ENCODE measurements at places on chromosomes 5 and 9.

DNA sequence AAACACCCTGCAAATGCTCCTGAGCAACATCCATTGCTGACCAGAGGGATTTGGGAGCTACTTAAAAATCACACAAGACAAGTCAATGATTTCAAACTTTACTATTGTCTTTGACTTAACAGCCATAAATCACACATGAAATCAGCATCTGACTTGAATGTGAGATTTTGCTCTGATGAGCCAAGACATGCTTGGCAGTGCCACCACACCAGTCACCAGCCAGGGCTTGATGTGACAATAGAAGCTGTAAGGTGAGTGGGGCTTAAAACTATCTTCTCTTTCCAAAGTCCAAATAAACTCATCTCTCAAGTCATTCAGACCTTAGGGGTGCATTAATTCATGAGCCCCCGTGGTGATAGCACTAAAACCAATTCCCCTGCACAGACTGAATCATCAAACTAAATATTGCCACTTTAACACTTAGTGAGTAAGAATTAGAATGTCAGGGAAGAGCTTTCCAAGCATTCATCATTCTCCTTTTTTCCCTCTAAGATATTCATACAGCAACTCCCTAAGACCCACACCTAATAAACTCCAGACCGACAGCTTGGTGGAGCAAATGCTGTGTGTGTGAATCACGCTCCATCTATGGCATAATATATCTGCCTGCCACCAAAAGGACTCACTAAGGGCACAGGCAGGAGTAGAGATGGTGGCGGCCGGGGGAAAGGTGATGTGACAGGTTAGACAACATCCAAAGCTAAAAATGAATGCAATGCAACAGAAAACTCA lies 119.4 kb downstream of the SPOCK1 start:
- DNase-seq: no peak

DNA sequence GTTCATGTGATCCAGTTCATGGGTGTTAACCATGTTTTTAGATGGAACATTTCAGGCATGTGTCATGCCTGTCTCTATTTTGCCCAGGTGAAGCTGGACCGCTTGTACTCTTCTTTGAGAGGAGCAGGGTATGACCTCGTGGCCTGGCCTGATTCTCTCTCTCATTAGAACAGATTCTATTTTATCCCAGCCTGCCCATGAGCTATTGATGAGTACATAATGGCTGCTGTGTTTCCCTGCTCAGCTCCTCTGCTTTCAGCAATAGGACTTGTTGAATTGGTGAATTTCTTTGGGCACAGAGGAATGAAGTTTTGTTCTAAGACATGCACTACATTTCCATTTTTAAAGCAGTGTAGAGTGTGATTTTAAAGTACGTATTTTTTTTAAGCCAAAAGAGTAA lies 86.2 kb downstream of the HACD4 start:
- no peak for DNase-seq

- no peak for DNase-seq
These were observed 10.9 kb downstream of the CDH18 start for GRCh38 chr5:19977099-19977498.

DNA sequence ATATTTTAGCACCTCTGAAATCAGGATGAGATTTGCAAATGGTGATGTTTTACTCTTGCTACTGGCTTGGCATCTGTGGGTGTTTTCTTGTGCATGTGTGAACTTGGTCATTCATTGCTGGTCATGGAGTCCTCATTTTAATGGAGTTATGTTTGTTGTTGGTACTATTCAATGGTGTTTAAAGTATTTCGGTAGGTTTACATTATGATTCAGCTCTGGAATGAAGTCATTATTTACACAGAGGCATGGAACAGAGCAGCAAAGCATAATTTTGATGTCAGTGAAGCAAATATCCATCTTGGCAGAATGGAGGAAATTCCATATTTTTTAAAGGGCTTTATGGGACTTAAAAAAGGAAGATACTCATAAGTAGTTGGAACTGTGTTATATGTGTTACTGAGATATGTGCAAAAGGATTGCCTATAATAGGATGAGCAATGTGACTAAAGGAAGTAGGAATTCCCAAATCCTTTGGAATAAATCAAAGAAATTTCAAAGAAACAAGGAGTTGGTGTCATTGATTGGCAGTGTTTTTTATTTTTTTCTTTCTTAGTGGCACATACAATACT lies 147.4 kb downstream of the ACTBL2 start:
- DNase-seq: no peak

- no peak for DNase-seq
These were observed 59.6 kb downstream of the GALNT12 start for GRCh38 chr9:98867103-98867428.

DNA sequence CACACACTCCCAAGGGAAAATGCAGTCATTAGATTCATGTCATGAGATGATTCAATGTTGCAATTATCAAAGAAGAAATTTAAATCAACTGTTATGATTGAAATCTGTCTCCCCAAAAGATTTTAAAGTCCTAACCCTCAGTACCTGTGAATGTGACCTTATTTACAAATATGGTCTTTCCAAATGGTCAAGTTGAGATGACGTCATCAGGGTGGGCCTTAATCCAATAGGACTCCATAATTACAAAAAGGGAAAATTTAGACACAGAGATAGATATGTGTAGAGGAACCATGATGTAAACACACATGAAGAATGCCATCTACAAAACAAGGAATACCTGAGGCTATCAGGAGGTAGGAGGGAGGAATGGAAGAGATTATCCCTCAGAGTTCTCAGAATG lies 221.1 kb downstream of the ISL1 start:
- DNase-seq: no peak

- no peak for DNase-seq
These were observed 22.0 kb downstream of the ADAMTS2 start for GRCh38 chr5:179323026-179323870.

DNA sequence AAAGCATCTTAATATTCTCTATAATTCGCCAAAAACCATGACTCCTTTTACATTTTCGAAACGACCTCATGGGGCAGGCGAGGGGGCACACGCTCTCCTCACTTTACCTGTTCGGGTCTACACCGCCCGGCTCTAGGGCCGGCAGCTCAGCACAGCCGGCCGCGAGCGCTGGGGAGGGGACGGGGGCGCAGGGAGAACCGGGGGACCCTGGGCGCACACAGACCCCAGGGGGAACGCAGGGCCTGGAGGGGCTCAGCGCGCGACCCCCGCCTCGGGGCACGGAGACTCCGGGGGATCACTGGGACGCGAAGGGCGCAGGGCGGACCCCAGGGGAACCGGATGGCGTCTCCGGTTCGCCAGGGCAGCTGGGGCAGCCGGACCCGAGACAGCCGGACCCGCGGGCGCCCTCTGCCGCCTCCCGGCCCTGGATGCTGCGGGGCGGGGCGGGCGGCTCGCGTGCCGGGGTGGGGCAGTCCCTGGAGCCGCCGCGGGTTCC lies at the start of gene AHRR:
TSS of gene AHRR (plus strand) at position 485 of the 496 bp plus-strand sequence. CDS start 22,189 bp downstream, outside the sequence.
- peak; percentile 75 for DNase-seq

GRCh38 chr5:166172597-166172996 lies 2118.8 kb upstream of the WWC1 start:
- no peak for DNase-seq

- peak; percentile 36 for DNase-seq
These were observed 12.3 kb downstream of the F2RL1 start for GRCh38 chr5:76831110-76831452.
